ENCODE measurements at places on chromosomes 2 and 18.

DNA sequence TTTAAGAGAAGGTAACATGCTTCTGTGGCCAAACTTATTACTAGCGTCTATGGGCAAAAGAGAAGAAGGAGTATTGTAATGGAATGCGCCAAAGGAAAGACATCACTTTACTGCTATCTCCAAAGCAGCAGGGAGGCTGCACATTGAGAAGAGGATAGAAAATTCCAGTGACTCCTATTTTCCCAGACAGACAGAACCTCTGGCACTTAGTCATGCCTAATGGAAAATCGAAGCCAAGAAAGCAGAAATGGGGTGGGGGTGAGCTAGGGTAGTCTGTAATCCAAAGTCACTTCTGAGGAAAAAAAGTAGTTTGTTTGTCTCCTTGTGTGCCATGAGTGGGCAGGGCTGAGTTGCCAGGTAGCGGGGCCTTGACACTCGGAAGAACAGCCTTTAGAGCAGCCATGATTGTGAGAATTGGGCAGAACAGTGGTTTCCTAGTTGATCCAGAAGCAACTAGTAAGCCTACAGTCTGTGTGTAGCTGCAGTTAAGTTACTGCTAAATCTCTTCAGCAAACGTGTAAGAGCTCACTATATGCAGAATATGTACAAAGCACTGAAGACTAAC, 79.4 kb upstream of the FOSL2 start:
- DNase-seq: no peak

DNA sequence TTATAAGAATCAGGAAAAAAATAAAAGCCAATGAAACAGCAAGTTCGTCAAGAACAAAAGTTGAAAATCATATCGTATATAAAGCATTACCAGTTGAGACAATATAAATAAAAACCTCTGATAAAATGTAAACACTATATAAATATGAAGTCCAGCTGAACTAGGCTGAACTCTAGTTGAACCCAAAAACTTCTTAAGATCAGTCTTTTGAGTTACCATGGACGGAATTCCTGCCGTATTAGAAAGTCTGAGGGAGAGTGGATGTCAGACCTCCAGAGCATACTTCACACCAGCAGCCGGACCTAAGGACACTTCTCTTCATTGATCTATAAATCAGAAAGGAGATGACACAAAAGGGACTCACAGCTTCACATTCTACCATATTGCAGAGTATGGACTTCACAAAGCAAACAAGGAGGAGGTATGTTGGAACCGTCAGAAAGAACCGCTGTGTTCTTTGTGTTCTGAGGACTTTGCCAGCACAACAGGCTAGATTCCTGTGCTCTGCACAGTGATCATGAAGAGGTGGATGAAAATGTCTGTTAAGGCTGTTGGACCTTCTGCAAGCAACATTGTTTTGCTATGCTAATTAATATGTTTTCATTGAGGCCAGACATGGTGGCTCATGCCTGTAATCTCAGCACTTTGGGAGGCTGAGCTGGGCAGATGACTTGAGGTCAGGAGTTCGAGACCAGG, 67.2 kb upstream of the SP5 start:
- no peak for DNase-seq

DNA sequence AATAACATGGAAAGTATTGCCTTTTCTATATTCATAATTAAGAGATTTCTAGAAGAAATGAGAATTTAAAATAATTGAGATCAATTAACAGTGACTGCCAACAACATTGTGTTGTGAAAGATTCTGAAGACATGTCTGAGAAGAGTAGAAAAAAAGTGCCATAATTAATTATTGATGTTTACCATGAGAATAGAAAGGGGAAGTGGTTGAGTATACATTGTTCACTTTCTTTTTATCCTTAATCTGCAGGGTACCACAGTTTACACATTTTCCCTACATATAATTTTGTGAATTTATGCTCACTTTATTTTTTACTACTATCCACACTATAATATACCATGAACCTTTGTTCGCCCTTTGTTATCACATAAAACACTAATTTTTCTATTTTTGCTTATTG, 47.1 kb upstream of the UBE2E3 start:
- no peak for DNase-seq

GRCh38 chr2:19124135-19124534, 234.3 kb downstream of the OSR1 start:
- DNase-seq: peak; percentile 85

GRCh38 chr2:130762910-130763385, 7.6 kb downstream of the AMER3 start:
- DNase-seq: no peak

DNA sequence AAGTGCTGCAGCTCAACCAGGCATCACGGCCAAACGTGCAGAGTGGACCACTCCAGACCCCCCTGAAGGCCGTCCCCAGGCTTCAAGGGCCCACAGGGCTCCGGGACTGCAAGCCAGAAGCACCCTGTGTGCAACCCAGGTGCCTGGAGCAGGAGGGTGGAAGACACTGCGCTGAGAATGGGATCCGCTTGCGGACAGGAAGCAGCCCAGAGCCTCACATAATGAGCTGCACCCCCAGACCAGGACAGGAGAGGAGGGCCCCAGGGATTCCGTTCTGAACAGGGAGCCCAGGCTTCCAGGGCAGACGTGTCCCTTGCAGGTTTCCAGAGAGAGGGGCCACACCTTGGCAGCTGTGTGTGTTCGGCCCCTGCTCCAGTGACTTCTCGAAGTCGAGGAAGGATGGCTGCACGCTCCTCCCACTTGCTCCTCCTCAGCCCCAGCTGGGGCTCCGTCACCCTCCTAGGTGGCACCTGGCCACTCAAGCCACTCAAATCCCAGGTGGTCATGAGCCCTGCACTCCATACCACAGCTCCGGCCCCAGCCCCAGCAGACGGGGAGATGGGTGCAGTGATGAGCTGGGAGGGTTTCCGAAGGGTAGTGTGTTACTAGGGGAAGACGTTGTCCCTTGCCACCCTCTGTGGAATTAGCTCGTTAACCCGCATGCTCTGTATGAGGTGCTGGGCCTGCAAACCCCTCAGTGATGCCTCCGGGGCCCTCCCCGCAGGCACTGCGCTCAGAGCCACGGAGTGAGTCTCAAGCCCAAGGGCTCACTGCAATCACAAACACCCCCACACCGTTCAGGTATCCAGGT, 79.2 kb downstream of the NDUFA10 start:
- no peak for DNase-seq

DNA sequence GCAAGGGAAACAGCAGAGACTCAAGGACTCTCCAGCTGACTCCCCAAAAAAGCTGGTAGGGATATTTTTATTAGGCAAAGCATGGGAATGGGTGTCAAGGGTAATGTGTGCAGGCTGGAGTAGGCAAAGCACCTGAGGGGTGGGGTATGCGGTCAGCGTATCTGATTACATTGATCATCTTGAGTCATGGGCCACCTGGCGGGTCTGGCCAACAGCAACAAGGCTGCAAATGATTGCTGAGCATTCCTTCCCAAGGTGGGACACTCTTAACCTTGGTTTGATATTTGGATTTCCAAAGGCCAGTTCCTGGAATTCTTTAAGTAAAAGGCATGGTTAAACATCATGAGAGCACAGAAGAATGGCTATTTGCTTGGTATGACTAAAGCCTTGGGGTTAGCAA, 32.6 kb upstream of the CCBE1 start:
- DNase-seq: no peak

DNA sequence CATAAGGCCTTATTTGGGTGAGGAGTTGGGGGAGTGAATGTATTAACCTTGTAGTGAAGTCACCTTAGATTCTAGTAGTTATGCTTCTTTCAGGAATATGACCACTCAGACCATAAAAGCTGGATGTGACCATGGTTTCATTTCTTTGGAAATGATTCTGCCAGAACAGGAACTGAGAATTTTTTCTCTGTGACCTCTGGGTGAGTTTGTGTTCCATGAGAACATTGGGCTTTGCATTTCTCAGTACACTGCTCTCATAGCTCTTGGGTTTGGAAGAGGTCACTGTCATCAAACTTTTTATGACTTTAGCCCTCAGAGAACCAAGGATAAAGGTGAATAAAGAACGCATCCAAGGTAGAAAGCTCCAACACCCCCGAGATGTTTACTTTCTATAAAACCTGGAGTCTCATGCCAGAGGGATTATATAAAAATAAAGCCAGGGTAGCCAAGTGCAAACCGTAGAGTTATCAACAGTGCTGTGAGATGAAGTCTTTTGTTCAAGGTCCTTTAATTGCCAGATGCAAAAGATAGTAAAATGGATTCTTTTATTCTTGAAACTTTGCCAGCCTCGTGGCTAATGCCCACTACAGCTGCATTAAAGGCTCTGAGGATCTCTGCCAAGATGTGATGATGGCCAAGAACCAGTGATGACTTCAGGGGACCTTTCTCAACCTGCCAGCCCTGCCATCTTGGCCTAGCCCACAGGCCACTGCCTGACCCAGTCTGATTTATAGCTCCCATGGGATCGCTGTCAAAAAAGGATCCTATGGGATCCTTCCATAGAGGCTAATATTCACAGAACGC, 27.8 kb upstream of the MAT2A start:
- no peak for DNase-seq

GRCh38 chr2:174729797-174730697, 34.2 kb downstream of the CHRNA1 start:
- DNase-seq: peak; percentile 5

GRCh38 chr2:230472621-230473018, 56.6 kb downstream of the SP100 start:
- DNase-seq: peak; percentile 32

- DNase-seq: no peak
Measured at GRCh38 chr2:138433995-138434951, 67.3 kb upstream of the SPOPL start.

DNA sequence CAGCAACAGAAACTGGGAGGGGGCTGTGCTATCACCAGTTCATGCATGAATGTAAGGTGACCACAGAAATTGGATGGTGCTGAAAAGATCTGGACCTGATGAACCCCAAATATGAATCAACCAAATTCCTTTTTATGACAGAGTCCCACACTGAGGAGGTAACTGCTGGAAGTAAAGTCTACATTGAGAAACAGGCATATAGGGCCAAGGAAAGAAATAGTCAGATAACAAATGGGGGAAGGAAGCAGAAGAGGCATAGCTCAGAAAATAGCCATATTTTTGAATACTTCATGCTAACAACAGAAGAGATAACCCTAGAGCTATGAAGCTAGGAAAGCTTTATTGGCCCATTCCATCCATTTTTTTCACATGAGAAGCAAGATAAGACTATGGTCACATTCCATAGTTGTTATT, 25.8 kb downstream of the ZC3H6 start:
- DNase-seq: peak; percentile 25

- DNase-seq: no peak
Measured at GRCh38 chr2:138071720-138072719, 107.7 kb downstream of the HNMT start.

GRCh38 chr2:181656450-181657291, at the start of gene CERKL:
Gene CERKL, minus strand, starts transcription at chr2:181657105. Its CDS starts 99 bp downstream, at chr2:181657006.
- DNase-seq: peak; percentile 6

GRCh38 chr2:217434180-217434975, 568.4 kb downstream of the TNS1 start:
- DNase-seq: peak; percentile 98

GRCh38 chr18:55501579-55501978, 86.4 kb downstream of the TCF4 start:
- no peak for DNase-seq

DNA sequence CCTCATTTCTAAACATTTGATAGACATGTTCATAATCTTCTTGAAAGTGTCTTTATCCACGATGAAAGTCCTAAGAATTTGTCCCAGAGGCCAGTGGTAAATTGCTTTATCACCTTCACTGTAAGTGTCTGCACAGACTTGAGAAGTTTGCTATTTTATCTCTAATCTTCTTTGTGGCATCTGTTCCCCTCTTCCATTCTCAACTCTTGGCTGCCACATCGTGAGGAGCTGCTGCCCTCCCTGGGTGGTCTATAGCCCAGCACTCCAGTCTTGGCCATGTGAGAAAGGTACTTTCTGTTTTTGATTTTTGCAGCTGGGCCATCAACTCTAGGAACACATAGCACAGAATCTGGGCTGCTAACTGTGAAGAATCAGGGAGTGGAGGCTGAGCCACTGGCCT, 45.5 kb downstream of the SLC14A2 start:
- DNase-seq: no peak

All from AG10803 (cell line).